ENCODE measurements at places on chromosomes 2 and 18.

DNA sequence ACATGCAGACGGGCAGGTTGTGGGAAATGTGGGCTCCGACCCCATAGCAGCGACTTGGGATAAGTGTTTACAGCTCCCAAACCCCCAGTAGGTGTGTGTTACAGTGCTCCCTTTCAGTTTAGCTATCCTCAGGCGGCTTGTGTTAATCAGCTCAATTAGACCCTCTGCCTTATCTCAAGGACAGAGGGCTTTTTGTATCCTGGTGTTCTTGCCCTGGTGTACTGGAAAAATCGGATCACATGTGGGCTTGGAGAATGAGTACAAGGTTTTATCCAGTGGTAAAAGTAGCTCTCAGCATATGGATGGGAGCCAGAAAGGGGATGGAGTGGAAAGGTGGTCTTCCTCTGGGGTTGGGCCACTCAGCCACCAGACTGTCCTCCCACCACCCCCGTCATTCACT is 264.7 kb upstream of the SYT4 start:
- DNase-seq = no peak

DNA sequence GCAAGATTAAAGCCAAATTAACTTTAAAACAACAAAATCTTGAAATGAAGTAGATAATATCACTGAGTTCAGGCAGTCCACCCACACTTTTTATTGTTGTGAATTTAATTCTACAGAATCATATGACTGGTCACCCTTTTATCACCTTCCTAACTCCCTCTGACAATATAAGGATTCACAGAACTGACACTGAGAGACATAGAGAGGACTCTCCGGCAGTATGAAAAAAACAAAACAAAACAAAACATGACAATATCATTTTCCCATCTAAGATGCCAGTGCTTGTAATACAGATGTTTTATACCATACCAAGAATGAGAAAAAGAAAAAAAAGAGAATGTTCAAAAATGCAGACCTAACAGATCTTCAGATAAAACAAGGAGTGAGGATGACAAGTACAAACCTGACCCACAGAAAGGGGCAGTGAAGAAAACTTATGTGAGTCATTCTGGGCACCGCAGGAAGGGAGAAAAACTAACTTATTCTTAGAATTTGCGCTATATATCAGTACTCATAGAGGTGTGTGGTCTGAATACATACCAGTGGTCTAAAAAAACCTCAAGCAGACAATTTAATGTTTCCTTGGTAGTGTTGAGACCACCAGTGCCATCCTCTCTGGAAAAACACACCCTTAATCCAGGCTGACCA is 136.6 kb downstream of the ZAP70 start:
- DNase-seq = no peak

- DNase-seq = no peak
These were observed 58.8 kb downstream of the PARD3B start for GRCh38 chr2:204604061-204604460.

DNA sequence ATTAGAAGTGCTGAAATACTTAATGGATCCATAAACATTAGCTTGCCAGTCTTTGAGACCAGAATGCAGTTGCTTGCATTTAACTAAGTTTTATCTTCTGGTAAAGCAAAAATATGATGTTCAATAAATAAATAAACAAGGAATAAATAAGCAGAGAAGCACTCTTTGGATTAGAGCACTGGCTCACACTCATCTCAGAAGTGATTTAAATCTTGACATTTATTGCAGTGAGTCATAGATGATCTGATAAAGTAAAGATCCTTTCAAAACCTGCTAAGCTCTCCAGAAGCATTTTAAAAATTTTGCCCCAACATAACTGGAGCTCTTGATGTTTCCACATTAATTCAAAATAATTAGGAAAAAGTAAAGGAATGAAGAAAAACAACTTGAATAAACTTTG is 66.8 kb downstream of the KYNU start:
- no peak for DNase-seq

DNA sequence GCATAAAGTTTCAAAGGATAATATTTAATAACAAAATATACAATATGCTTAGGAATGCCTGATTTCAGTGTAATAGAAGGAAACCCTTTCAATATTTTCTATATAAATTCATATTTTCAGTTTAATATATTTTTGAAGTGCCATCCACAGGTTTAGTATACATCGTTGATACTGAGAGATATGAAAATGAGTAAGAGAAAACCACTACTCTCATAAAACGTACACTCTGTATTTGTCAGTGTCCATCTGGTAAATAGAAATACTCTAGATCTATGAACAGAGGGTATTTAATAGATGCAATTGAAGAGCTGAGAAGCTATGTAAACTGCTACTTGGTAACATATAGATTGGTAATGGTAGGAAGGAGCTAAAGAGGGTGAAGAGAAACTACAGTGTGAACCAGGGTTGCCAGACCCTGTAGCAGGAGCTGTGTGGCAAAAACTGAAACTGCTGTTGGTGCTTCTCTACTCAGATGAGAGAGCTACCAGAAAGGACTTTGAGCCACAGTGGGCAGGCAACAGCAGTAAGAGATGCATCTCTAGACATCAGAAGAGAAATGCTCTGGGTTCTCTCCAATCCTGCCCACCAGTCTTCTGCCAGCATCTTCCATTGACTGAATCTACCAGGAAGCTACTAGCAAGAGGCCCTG is 187.4 kb downstream of the CCDC102B start:
- DNase-seq = no peak

- no peak for DNase-seq
These were observed 799.6 kb upstream of the CHAC2 start for GRCh38 chr2:52968043-52968442.

GRCh38 chr2:151774506-151774905 is 40.2 kb upstream of the NEB start:
- DNase-seq = no peak

DNA sequence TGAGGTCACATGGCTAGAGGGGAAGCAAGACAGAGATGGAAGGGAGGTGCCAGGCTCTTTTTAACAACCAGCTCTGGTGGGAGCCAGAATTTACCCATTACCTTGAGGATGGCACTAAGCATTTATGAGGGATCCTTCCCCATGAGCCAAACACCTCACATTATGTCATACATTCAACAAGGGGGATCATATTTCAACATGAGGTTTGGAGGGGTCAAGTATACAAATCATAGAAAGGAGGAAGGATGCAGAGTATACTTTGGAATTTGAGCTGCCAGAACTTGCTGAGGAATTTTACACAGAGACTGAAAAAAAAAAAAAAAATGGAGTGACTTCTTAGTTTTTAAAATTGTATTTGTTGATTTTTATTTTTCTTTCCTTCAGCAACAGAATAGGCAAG is 891.4 kb downstream of the CCDC85A start:
- DNase-seq = no peak

GRCh38 chr2:10918661-10919409 is 7.1 kb downstream of the KCNF1 start:
- no peak for DNase-seq

- no peak for DNase-seq
These were observed 146.4 kb downstream of the IRS1 start for GRCh38 chr2:226652983-226653765.

DNA sequence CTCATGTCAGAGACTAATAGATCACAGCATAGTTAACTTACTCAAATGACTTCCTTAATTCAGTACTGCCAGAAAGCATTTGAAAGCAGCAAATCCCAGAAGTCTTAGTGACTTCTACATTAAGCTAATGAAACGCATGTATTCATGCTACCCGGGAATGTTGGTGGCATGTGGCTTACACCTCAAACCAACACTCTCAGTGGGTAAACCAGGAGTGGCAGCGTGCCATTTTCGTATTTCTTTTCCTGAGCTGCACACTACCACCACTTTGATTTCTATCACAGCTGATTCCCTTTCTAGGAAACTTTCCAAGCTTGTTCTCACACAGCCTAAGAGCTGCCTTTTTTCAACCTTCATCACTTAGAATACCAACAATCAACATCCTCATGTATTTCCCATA is 646.6 kb downstream of the NRXN1 start:
- no peak for DNase-seq

GRCh38 chr2:22497789-22498188 is 887.2 kb upstream of the KLHL29 start:
- no peak for DNase-seq

GRCh38 chr18:55577812-55578539 is 10.0 kb downstream of the TCF4 start:
- no peak for DNase-seq

DNA sequence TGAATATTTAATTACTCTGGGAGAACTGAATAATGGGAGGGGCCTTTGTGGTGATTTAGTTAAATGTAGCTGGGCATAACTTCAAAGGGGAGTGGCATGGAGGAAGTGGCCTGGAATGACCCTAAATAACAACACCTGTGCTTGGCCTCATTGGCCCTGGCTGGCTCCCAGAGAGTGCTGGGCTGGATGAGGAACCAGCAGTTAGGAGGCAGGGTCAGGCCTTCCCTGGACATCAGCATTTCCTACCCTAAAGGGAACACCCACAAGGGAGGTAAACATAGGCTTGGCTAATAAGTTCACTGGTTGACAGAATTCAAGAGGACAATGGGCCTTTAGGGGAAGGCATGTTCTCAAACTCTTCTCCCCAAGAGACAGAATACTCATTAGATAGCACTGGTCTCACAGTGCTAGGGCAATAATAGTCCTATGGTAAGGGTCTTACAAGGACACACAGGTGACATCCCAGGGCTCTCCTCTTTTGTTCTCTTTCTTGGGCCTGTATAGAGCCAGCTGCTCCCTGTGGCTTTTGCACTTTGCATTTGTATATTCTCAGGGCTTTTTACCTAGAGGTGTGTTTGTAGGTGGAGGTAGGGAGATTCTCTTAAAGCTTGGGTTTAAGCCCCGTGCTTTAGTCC is 106.8 kb downstream of the ZNF519 start:
- DNase-seq = no peak

DNA sequence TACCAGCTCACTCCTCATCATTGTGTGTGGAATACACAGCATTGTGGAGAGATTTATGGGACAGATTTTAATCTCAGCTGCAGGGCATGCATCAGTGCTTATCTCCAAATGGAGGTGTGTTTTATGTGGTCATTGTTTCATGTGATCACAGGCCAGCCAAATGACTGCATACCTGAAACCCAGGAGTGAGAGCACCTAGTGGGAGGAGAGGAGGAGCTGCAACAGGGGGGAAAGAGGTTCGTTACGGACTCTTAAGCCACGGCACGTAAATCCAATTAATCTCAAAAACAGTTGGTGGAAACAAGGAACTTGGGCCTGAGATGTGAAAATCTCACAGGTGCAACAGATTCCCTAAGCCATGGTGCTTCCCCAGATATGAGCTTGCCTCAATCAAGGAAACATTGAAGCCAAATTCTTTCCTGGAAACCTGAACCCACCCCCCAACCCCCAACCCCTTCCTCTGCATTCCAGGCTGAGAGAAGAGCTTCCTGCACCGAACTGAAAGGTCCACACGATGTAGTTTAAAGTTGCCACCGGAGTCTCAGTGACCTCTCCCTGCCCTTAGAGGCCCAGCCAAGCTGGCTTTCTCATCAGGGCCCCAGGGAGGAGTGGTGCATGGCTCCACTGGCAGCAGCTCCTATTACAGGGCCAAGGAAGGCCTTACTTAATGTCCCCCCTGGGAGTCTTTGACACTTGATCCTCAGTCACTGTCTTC is 167.4 kb downstream of the C1D start:
- DNase-seq = no peak

- DNase-seq = no peak
These were observed 14.7 kb downstream of the HDAC4 start for GRCh38 chr2:239386001-239386670.

- DNase-seq = no peak
These were observed 108.4 kb upstream of the BZW1 start for GRCh38 chr2:200703127-200703925.

DNA sequence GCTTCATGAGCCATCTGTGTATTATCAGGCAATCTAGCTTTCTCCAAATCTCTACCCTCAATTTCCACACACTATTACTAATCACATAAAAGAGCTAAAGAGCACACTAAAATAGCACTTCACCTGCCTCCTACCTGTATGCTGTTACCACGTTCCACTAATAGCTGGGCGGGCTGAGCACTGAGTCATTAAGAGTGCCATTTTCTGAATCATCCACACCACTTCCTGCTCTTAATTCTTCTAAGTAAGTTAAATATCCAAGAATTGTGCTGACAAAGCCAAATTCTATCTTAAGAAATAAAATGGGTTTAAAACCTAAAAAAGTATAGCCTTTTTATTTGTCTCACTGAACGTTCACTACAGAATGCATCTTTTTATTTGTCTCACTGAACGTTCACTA is 35.7 kb downstream of the NOL10 start:
- no peak for DNase-seq

GRCh38 chr2:29182334-29182733 is 67.1 kb downstream of the CLIP4 start:
- no peak for DNase-seq

All from cortex of kidney (tissue), 1 donor.